Ecto neural progenitor cell (in vitro differentiated cells): ENCODE measurements at places on chromosomes 1 and 21.

GRCh38 chr1:78651241-78651640 lies 1.6 kb downstream of the IFI44 start:
- DNase-seq: no peak

DNA sequence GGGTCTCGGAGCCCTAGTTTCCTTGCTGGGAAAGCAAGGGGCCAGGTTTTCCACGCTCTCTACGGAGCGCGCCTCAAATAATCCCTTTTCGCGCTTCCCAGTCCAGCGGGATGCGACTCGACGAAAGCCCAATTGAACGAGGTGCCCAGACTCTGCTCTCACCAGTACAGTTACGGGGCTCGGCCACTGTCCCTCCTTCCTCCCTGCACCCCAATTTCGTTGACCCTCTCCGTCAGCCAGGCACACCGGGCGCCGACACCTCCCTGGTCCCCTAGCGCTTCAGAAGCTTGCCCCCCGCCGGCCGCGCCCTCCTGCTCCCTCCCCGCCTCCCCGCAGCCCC lies 389 bp downstream of the SEMA6C start:
- DNase-seq: peak; percentile 55

DNA sequence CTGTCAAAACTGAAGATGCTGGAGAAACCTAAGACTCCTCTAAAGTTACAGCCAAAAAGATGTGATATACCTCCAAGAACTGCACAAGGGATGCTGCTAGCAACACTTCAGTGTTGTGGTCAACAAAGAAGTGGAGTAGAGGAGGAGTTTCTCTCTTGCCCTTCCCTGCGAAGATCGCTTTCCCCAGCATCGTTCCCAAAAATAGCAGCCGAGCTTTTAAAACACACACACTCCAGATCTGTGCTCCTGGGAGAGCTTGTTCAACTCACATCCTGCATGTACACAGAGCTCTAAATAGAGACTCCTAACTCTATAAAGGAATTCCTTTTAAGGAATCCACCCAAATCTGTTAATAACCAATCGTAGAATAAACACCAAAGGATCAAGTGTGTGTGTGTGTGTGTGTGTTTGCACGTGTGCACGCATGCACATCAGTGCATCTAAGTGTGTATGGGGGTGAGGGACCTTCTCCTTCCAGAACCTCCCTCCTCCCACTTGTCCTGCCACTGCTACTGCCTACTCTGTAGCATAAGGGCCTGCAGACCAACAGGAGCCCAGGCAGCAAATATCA lies 58.5 kb downstream of the PSMG1 start:
- DNase-seq: no peak

- DNase-seq: no peak
These were observed 657.6 kb downstream of the LMO4 start for GRCh38 chr1:87986130-87986866.

GRCh38 chr21:25487046-25487594 lies 120.2 kb downstream of the MRPL39 start:
- no peak for DNase-seq

GRCh38 chr1:9128166-9128519 lies 759 bp downstream of the GPR157 start:
- DNase-seq: no peak

DNA sequence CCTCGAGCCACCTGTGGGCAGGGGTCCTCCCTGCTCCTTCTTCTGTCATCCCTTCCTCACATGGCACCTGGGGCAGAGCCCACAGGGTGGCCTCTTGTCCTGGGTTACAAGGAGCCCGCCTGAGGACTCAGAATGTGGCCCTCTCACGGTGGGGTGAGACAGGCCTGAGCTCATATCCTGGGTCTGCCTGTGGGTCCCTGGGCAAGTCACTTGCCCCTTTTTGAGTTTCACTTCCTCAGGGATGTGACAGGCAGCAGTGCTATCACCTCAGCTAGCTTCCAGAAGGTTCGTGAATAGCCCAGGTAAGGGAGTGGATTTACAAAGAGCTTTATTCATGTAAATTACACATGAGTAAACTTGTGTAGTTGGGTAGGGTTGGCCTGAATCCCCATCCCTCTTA lies 33.5 kb downstream of the HTR6 start:
- no peak for DNase-seq

GRCh38 chr1:214321705-214322453 lies 40.9 kb downstream of the SMYD2 start:
- DNase-seq: no peak

GRCh38 chr1:219713981-219714381 lies 101.1 kb upstream of the ZC3H11B start:
- DNase-seq: no peak

DNA sequence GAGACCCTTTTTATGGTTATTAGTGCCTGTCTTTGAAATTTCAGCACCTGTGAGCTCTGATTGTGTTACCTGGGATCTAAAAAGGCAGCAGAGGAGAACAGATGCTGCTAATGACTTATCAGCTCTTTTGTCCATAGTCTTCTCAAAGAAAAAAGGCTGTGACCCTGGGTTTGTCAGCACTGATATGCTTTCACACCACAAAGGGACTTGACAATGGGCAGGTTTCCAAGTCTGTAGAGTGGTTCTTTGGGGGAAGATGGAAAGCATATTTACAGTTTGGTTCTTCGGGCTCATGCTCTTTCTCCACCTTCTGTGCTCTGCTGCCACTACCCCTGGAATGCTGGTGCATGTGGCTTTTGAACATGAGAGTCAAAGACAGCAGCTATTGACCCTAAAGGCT lies 32.0 kb downstream of the DNAJC6 start:
- DNase-seq: no peak

DNA sequence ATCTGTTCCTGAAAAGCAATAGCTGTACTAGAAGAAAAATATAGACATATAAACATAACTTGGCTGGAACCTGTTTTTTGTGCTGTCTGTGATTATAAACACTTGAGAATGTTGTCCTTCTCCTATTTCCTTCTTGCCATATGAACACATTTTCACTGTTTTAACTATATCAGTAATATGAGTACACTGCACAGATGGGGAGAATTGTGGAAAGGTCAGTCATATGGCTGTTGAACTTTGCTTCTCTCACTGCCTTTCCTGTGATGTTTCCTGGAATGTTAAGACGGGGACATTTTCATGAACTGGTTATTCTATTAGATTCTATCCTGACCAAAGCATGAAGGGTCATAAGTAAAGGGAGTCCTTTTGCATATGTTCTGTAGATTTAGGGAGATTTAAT lies 24.9 kb downstream of the HMCN1 start:
- no peak for DNase-seq

- no peak for DNase-seq
These were observed 14.2 kb downstream of the FCGR2B start for GRCh38 chr1:161676958-161677689.

GRCh38 chr1:29688471-29689365 lies 452.4 kb downstream of the PTPRU start:
- DNase-seq: peak; percentile 42

- no peak for DNase-seq
These were observed 56.2 kb upstream of the TARBP1 start for GRCh38 chr1:234535218-234535617.

- no peak for DNase-seq
These were observed 4.1 kb downstream of the SERINC2 start for GRCh38 chr1:31417148-31417547.

- no peak for DNase-seq
These were observed 32.0 kb downstream of the RIMS3 start for GRCh38 chr1:40633523-40633922.

- no peak for DNase-seq
These were observed 83.7 kb upstream of the EDN2 start for GRCh38 chr1:41568204-41568603.

GRCh38 chr1:54826226-54826816 lies 25.2 kb upstream of the TTC22 start:
- peak; percentile 23 for DNase-seq

GRCh38 chr21:29271927-29272333 lies 26.8 kb upstream of the BACH1 start:
- DNase-seq: no peak

DNA sequence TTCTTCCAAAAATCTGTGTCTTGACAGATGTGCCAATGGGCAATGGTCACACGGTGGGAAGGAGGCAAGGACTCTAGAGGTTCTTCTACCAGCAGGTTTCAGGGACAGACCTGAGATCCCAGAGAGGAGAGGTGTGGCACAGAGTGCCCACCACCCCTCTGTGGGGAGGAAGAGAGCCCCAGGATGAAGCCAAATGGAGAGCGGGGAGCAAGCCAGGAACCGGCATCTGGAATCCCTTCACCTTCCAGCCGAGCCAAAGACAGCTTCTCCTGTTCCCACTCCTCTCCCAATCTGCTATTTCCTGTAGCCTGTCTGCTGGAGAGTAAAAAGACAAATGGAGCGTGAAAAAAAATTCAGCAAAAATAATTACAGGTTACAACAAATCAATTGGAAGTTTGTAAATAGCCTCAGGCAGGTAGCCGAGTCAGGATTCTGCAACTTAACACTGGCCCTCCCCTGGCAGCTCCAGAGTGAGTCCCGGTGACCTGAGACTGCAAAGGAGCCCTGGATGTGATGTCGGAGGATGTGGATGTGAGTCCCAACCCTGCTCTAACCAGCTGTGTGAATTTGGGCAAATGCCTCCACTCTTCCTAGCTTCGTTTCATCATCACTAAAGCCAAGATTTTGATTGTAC lies 45.4 kb upstream of the LRRN2 start:
- peak; percentile 40 for DNase-seq

DNA sequence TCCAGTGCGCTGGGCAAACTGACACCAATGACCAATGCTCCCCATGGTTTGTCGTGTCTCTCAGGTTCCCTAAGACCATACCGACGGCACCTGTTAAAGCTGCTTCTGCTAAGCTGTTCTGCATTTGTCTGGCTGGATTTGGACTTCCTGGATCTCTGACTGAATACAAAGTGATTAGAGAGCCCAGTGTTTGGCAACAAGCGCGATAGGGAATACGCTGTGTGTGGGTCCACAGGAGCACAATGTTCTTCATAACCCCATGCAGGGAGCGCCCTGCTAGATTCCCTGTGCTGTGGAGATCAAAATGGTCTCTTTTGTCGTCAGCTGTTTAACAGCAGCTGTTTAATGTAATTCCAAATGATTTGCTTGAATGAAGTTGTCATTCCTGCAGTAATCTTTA lies 26.0 kb upstream of the ESRRG start:
- DNase-seq: peak; percentile 53

DNA sequence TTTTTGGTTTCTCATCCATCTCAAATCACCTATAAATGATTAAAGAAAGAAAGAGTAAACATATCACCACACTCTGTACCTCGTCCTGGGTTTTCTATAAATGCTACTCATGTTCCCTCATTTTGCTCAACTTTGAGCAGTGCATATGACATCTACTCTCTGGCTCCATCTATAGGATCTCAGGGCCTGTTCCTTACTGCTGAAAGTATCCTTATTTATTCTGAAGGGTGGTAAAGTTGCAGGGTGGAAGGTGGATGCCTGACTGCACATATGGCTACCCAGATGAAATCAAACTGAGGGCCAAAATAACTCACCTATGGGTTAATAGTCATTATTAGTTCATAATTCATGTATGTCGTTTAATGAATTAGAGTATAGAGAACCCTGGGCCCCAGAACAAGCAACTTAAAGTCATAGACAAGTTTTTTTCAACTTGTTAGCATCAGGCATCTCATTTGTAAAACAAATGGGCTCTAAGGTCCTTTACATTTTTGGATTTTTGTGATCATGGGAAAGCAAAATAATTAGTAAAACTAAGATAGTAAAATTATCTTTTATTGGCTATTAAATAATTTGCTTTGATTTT lies 46.5 kb downstream of the NCF2 start:
- DNase-seq: no peak

GRCh38 chr1:180256341-180257027 lies 26.4 kb downstream of the LHX4 start:
- DNase-seq: no peak

GRCh38 chr1:154837034-154837671 lies 32.9 kb downstream of the KCNN3 start:
- DNase-seq: no peak

DNA sequence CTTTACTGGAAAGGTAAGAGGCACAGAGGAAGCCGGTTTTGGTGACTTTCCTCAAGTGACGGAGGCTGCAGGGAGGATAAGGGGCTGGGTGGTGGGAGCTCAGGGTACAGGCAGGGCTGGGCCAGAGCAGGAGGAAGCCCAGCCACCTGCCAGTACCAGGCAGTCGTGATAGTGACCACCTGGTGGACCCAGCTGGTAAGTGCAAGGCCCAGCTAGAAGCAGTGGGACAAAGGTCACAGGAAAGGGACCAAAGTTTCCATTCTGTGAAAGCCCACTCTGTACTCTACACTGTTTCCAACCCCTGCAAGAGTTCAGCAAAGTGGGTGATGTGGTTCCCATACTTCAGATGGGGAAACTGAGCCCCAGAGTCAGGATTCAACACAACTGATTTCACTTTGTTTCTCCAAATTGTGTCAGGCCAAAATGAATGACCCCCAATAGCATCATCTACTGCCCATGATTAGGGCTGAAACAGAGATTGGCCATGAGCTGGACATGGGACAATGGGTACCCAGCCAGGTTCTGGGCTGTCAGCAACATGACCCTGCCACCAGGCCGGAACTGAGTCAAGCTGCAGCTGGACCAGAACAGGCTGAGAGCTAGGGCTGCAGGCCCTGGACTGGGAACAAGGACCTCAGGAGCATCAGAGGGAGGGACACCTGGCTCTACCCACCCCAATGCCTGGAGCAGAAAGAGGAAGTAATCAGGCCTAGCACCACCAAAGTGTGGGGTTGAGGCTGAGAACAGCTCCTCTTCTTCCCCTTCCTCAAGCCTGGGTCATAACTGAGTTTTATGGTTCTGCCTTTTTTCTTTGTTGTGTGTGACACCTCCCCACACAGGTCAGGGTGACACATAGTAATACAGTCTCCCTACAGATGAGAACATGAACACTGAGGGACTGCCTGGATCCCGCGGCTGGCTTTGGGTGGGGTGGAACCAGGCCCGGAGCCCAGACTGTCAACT lies 50.2 kb downstream of the KCNN3 start:
- no peak for DNase-seq

DNA sequence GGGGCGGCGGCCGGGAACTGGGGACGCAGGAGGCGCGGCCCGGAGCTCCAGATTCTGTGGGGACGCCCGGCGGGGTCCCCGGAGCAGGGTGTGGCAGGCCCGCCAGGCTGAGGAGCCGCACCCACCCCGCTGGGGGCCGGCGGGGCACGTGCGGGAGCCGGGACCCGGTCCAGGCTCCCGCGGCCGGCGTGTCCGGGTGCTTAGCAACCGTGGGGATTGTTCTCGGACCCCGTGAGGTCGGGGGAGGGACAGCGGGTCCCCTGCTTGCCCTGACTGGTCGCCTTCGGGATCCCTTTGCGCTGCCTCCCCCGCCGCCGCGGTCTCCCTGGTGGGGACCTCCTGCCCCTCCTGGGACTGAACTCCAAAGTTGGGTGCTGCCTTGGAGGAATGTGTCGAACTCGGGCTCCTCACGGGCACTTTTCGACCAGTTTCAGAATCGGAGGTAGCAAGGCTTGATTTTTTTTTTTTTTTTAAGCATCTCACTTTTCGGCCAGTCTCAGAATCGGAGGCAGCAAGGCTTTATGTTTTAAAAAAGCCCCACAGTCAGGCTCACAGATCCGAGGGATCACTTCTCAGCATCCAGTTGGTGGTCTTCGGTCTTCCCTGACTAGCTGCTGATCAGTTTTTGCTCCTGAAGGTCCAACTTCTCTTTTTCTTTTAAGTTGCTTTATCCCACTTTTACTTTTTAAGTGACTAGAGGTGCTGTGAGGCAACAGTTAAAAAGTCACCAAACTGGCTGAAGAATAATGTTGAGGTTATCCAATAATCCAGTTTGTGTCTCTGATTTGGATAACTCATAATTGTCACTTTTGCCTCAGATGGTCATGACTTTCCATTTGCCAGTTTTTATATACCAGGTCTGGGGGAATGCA lies 648 bp downstream of the FAM76A start:
- DNase-seq: peak; percentile 85

GRCh38 chr1:177021687-177022086 lies 142.8 kb downstream of the ASTN1 start:
- no peak for DNase-seq
